Testis (tissue), 5 donors: ENCODE measurements at places on chromosomes 11 and 22. TPM values are rescaled to one million over a fixed set of nuclear protein-coding genes. Genes with fewer than 3 reads are reported as not detected.

- no peak for DNase-seq
Observed at GRCh38 chr11:13861411-13861810, 101.1 kb upstream of the SPON1 start.

DNA sequence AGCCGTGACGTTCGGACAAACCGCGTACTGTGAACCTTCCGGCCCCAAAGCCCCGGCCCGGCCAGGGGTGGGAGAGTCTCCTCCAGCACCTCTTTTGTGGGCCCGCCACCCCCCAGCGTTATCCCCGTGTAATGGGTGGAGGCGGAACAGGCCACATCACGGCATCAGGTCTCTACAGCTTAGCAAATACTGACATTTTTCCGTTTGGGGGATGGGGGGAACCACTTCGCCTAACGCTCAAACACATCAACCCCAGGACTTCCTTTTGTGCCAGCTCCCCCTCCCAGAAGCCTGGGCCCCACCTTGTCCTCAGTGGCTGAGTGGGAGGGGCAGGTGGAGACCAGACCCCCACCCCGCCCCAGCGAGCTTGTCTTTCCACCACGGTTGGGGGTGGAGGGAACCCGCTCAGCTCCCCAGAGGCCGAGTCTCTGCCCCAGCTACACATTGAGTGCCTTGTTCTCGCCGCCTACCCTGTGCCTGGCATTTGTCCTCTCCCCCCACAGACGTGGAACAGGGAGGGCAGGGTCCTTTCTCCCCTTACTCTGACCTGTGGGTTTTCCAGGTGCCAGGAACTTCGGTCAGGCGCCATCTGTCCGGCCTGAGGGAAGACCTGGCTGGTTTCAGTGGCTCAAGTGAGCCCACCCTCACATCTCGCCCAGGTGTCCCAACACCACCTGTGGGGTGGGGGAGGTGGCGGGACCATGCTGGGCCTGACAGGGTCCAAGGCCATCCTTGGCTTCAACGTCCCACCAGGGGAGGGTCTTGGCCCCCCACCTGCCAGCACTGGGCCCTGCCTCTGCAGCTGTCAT, 29.6 kb downstream of the SBF1 start:
- no peak for DNase-seq

DNA sequence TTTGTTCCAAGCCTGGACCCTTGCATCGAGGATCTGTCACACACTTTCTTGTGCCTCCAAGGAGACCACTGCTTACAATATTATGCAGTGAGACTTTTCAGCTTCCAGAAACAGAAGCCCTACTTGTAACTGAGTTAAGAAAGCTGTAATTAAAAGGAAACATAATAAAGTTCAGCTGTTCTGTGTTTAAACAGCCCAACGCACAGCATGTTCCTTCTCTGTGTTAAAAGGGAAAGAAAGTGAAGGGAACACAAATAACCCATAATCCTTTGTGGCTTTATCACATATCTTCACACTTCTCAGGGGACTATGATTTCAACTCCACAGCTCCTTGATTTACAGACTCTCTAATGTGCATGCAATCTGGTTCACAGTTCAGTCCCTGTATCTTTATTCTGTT, 200.3 kb upstream of the MTNR1B start:
- no peak for DNase-seq

- DNase-seq, result no peak
Observed at GRCh38 chr11:45455536-45455935, 169.4 kb upstream of the SYT13 start.

DNA sequence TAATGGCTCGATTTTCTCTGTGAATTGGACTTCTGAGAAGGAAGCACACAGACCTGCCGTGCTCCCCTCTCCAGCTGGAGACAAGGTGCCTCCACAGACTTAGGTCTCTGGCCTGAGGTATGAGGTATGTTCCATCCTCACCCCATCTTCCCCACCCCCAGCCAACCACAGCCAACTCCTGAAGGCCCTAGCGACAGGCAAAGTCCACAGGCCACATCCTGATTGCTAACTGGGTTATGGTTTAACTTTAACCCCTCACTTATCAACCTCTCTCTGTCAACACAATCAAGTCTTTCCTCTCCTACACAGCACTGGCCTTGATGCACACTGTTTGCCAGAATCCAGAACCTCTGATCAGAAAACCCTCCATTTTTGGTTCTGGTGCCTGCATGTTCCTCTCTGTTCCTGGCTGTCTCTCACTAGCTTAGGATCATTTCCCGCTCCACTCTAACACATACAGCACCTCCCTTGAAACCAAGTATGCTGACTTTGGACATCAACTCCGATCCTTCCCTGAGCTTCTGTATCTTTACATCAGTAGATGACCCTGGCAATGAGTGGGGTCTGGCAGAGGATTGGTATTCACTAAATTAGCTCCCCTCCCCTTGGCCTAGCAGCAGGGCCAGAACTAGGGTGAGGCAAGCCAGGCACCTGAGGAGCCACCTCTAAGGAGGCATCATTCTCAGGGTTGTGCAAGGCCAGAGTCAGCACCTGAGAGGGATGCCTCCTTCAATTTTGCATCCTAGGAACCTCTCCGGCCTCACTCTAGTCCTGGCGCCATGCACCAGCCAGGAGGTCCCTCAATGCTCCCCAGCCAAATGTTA, 22.0 kb downstream of the JAML start:
- DNase-seq, result no peak

DNA sequence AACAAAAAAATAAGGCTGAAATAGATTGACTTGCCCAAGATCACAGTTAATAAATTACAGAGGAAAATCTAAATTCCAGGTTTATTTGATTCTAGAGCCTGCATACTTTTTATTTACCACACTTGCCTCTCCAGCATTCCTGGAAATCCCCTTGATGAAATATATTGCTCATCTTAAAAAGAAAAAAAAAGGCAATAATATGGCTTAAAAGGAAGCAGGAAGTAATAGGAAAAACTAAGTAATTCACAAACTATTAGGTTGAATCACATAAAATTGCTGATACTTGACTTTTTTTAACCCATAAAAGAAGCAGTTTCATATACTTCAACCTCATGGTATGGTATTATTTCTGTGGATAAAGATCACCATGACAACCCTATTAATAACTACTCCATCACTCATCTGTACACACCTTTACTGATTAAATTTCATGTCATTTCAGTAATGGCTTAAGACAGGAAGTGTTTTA, 52.9 kb downstream of the COPB1 start:
- DNase-seq, result no peak

DNA sequence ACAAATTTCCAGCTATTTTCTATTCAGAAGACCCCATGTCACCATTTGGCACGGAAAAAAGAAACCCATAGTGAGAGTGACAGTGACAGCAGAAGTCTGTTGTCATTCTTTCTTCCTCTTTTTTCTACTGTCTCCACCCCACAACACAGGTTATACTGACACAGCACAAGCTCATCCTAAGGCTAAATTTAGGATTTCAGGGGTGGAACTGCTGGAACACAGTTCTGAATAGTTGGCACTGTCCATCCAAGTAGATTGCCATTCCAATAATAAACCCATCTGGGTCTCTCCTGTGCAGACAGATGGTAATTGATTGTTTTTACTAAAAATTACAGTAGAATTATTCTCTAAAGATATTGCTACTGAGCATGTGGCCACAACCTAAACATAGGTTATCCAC, 95.2 kb upstream of the C11orf87 start:
- DNase-seq, result no peak

- DNase-seq, result no peak
Observed at GRCh38 chr22:29267462-29267857, 321 bp downstream of the RHBDD3 start.

DNA sequence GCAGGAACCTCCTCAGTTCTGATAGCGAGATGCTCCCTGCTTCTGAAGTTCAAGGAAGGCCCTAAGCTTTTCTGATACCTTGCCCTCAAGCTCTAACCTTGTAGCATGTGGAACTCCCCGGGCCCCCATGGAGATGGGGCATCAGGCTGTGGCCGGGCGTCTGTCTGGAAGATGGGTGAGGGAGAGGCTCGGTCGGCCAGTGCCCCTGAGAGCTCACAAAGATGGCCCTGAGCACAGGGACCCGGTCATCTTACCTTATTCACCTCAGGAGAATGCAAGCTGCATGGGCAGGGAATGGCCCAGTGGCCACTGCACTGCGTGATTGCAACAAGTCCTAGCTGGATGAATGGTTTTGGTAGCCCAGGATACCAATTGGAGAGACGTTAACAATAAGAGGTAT, 830.3 kb downstream of the TBC1D22A start:
- DNase-seq, result no peak

DNA sequence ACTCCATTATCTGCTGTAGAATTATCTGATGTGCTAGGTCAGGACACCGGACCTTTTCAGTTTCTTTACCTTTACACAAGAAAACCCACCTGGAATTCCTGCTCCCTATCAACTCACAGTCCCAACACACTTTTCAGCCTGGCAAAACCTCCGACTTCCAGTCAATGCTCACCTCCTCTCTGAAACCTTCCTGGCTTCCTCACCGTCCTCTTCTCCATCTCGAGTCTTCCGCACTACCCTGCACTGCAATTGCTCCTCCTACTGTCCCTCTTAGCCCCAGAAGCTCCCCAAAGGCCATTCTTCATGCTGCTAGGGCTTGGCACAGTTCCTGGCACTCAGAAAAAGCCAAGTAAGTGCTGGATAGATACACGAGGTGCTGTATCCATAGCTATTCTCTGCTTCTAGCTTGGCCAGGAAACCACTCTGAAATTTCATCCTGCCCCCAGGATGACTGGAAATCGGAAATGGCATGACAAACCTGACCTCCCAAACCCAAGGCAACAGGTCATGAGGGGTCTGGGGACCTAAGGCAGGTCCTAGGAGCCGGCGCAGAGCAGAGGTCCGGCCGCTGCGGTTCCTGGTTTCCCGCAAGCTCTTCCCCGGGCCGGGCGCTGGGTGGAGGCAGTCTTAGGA, 702 bp downstream of the SYN3 start:
- DNase-seq, result no peak

- DNase-seq, result no peak
Observed at GRCh38 chr11:15275141-15275540, 160.4 kb downstream of the INSC start.

- DNase-seq, result peak; percentile 84
Observed at GRCh38 chr11:130652671-130653335, 204.4 kb downstream of the ADAMTS15 start.

- peak; percentile 96 for DNase-seq
Observed at GRCh38 chr22:29310863-29311339, 4.5 kb downstream of the GAS2L1 start.

GRCh38 chr11:3146612-3147256, 18.4 kb downstream of the OSBPL5 start:
- DNase-seq, result no peak

DNA sequence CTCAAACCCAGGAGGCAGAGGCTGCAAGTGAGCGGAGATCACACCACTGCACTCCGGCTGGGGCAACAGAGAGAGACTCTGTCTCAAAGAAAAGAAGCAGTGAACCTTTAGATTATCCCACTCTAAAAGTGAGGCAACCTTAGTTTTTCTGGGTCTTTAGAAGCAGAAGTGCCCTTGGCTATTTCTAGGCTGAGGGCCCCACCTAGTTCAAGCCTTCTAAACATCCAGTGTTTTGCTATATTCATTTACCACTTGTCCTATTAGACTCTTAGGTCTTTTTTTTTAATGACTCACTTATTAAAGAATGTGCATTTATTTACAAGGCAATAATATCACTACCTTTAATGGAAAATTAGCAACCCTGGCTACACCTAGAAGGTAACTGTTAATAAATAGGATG, 16.7 kb upstream of the EHF start:
- DNase-seq, result no peak

DNA sequence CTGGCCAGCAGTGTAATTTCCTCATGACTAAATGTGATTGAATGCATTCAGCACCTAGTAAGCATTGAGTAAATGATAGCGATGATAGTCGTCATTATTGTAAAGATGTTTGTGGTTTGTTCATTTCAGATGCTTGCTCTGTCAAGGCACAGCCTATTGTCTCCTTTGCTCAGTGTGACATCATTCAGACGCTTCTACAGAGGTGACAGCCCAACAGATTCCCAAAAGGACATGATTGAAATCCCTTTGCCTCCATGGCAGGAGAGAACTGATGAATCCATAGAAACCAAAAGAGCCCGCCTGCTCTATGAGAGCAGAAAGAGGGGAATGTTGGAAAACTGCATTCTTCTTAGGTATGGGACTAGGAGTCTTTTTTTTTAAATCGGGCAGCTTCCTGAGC, 7.6 kb downstream of the SDHAF2 start:
- DNase-seq, result no peak

DNA sequence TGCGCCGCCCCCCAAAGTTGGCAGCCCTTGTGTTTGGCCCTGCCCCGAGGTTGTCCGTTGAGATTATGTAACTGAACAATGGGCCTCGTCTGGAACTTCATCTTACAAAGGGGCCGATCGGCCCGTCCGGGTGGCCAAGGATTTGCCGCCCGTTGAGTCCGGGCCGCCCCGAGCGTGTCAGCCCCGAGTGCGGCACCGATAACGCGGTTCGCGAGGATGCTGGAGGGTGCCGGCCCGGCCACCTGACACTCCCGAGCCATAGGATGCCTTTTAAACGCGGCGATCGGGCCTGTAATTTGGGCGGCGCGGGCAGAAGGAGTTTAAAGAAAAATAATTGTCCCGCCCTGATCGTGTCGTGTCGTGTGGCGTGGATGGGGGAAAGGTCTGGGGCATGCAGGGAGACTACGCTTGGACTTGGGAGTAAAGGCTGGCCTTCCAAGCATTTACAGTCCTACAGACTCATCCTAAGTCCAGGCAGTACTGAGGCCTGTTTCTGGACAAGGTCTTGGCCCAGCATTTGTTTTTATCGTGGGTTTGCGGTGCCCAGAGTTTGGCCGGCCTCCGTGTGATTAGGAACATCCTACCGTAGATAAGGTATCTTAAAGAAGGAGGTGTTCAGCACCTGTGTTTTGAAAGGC, 1.3 kb downstream of the WEE1 start:
- DNase-seq, result peak; percentile 33

GRCh38 chr11:88535916-88536547, 198.5 kb upstream of the CTSC start:
- DNase-seq, result no peak

- DNase-seq, result no peak
Observed at GRCh38 chr11:75406338-75406777, 7.0 kb downstream of the RPS3 start.

- no peak for DNase-seq
Observed at GRCh38 chr22:42385696-42386095, 46.5 kb downstream of the NFAM1 start.

DNA sequence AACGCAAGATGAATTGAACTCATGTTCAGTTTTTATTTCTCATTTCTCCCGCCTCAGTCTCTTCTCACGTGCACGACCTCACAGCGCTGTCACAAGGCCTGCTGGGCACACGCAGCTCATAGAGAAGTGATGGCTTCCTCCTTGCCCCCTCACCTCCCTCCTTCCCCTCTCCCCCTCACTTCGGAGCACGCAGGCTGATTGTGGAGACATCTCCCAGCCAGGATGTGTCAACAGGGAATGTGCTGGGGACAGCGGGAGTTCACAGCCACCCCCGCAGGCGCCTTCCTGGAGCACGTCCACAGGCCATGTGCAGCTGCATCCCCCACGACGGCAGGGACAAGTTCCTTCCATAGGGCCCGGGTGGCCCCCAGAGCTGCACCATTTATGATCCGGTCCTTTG, 29.1 kb upstream of the KRTAP5-6 start:
- DNase-seq, result peak; percentile 48

CDCA5 gene
- 50.9 TPM for total RNA-seq

GLB1L3 gene
- total RNA-seq, result 21.3 TPM

MAPK8IP2 gene
- 36.9 TPM for total RNA-seq

TNRC6B gene
- total RNA-seq, result 79.7 TPM

KRTAP5-7 gene
- 0.94 TPM for total RNA-seq

NAALADL1 gene
- total RNA-seq, result 16.5 TPM

TRIM49 gene
- 0.71 TPM for total RNA-seq

RIMBP3C gene
- 20.8 TPM for total RNA-seq

KCNJ11 gene
- total RNA-seq, result 2.1 TPM

CRYBA4 gene
- 2.3 TPM for total RNA-seq

TOLLIP gene
- total RNA-seq, result 220 TPM

OR52E8 gene
- total RNA-seq, result 3.0 TPM

IL18BP gene
- total RNA-seq, result 16.8 TPM

P4HA3 gene
- total RNA-seq, result 4.8 TPM

C11orf97 gene
- total RNA-seq, result 10.4 TPM

CSF2RB gene
- 2.6 TPM for total RNA-seq
